ENCODE measurements at places on chromosomes 5 and 9. TPM values are rescaled to one million over a fixed set of nuclear protein-coding genes. Genes with fewer than 3 reads are reported as not detected.
A peak's percentile ranks its signal among the peaks of the same experiment; 100 is the strongest.

DNA sequence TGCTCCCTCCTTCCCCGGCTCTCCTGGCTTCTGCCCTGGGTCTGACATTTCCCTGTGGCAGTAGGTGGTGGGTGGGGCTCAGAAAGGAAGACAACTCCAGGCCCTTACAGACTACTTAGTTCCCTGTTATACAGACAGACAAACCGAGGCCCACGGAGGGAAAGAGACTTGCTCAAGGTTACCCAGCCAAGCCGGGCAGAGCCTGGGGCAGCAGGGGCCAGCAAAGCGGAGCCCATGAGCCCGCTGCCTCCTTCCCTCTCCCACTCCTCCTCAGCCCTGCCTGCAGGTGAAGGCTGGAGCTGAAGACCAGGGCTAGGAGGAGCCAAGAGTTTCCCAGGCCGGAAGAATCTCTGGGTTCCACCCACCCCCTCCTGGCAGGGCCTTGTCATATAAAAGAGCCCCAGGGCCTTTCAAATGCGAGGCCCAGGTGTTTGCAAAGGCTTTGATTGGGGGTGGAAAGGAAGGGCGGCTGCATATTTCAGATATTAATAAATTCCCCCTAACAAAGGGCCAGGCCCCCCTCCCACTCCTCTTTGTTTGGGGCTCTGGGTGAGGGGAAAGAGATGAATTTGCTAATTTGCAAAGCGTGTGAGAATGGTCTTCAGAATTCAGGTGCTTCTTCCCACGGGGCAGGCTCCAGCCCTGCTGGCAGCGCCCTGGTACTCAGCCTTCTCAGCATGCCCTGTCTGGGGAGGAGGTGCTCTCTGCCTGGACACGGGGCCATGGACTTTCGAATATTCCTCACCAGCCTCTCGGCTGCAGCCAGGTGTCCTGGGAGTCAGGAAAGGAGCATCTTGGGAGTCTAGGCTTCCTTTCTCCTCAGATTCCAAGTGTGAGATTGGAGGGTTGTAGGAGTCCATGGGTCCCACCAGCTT is 21.5 kb downstream of the SLC6A7 start:
- H3K4me3 ChIP-seq: no peak overlapping the region
- DNase-seq: no peak
- H3K27me3 ChIP-seq: peaks cover 9% of the 10 kb centered on the region
- peaks cover 19% of the 10 kb centered on the region for H3K4me1 ChIP-seq
- H3K27ac ChIP-seq: no peak overlapping the region
- H3K36me3 ChIP-seq: no peaks in the 10 kb centered on the region

- peaks cover 7% of the 10 kb centered on the region for H3K27me3 ChIP-seq
- peak overlapping the region; percentile 42 for H3K27ac ChIP-seq
- peaks cover 35% of the 10 kb centered on the region for H3K4me1 ChIP-seq
Measured at GRCh38 chr5:172111852-172112225, 76.2 kb downstream of the STK10 start.

DNA sequence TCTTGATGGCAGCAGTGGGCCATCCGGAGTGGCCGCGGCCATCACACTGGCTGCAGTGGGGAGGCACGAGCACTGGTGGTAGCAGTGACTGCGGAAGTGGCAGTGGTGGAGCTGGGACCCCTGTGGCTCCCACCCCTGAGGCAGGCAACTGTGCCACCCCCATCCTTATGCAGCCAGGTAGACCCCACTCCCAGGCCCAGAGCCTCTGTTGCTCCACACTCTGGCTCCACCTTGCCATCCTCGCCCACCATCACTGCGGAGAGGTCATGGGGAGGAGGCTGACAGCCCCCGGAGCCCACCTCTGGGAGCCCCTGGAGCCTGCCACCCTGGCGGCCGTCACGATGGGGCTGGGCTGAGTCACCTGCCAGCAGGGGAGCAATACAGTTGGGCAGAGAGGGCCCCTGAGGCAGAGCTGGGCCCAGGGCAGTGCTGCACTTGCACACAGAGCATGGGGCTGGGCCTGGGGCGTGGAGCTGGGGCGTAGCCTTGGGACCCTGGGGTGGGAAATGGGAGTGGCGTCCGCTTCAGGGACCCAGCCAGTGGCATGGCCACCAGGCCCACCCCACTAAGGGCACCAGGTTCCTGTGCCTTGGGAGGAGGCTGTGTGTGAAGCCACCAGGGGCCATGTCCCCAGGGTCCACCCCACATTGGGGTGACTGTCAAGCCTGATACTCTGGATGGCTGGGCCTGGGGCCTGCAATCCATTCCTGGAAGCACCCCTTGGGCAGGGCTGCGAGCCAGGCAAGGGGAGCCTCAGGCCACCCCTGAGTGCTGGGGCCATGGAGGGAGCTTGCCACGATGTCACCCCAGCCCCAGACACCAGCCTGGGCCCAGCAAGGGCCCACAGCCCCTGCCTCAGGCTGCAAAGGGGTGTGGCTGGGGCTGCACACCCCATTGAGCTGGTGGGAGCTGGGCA is 7.7 kb downstream of the AMBP start:
- H3K36me3 ChIP-seq: no peaks in the 10 kb centered on the region
- H3K27ac ChIP-seq: no peak overlapping the region
- H3K4me3 ChIP-seq: no peak overlapping the region
- peaks cover 4% of the 10 kb centered on the region for H3K27me3 ChIP-seq
- no peaks in the 10 kb centered on the region for H3K4me1 ChIP-seq
- DNase-seq: no peak

OR1J2 gene
- not detected for total RNA-seq

DNA sequence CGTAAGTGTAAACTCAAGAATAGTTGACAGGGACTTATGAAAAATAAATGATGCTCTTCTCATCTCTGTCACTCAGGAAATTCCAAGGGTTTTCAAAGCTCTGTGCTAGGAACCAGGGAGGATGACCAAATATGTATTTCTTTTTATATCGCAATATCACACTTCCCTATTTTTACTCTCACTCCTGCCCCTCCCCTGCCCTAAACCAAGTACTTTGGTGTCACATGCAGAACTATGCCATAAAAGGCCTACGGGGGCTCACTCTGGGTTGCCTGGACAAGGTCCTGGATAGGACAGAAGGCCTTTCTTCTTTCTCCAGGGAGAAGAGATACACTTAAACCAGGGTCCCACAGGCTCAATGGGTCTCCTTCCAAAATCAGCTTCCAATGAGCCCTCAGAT is 8.3 kb upstream of the RETREG1 start:
- peaks cover 5% of the 10 kb centered on the region for H3K27me3 ChIP-seq
- DNase-seq: no peak
- H3K4me1 ChIP-seq: peaks cover 2% of the 10 kb centered on the region
- no peak overlapping the region for H3K4me3 ChIP-seq

DNA sequence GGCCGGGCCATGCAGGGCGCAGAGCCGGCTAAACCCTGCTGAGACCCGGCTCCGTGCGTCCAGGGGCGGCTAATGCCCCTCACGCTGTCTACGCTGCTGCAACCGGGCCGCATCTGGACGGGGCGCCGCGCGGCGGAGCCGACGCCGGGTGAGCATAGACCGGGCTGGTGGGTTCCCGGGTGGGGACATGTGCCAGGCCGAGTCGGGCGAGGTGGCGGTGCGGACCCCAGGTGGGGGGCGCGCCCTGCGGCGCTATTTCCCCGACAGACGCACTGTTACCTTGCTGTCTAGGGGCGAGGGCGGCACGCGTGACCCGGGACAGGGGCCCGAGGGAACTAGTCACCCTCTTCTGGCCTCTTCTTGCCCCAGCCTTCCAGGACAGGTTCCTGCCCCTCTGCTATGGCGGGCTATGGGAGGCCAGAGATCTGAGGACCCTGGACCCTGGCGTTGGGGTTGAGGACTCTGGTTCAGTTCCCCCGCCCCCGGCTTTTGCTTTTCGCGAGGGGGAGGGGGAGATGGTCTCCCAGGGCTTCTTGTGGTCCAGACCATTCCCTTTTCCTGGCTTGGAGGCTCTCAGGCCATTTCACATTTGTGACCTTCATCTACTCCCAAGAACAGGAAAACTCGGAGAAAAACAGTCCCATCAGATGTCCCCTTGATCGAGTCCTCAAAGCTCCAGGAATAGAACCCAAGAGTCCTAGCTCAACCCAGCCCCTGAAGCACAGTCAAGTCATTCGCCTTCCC is 536 bp downstream of the SLC27A4 start:
- peak overlapping the region; percentile 95 for H3K4me3 ChIP-seq
- DNase-seq: peak; percentile 37
- H3K4me1 ChIP-seq: peaks cover 4% of the 10 kb centered on the region
- H3K36me3 ChIP-seq: peaks cover 4% of the 10 kb centered on the region
- H3K27me3 ChIP-seq: peaks cover 6% of the 10 kb centered on the region

ACTBL2 gene
- total RNA-seq: not detected

DNA sequence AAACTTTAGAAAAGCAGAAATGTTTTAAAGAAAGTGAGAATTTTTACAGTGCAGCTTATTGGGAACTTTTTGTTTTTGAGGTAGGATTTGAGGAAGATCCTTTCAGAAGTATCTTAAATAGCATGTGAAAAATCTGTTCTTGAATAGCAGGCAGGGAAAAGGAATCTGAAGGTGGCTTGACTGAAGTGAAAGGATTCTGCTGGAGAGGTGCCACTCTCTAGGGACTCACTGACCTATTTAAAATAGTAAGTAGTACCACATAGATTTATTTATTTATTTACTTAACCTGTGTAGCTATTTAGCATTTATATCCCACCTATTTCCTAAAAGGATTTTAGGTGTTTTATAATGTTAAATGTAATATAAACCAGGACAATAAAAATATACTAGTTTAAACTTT is 69.1 kb downstream of the NIPBL start:
- no peak overlapping the region for H3K4me3 ChIP-seq
- no peak for DNase-seq
- no peaks in the 10 kb centered on the region for H3K36me3 ChIP-seq
- peaks cover 3% of the 10 kb centered on the region for H3K4me1 ChIP-seq

- no peak overlapping the region for H3K27ac ChIP-seq
- H3K36me3 ChIP-seq: peaks cover 10% of the 10 kb centered on the region
- H3K4me1 ChIP-seq: no peaks in the 10 kb centered on the region
Measured at GRCh38 chr9:20592673-20593072, 29.6 kb downstream of the MLLT3 start.

GRCh38 chr5:10434392-10434791 is 7.3 kb upstream of the ROPN1L start:
- peaks cover 6% of the 10 kb centered on the region for H3K4me1 ChIP-seq
- H3K27ac ChIP-seq: no peak overlapping the region
- peaks cover 30% of the 10 kb centered on the region for H3K36me3 ChIP-seq

- DNase-seq: no peak
- no peaks in the 10 kb centered on the region for H3K36me3 ChIP-seq
- peaks cover 6% of the 10 kb centered on the region for H3K4me1 ChIP-seq
- no peak overlapping the region for H3K27ac ChIP-seq
- H3K27me3 ChIP-seq: peaks cover 2% of the 10 kb centered on the region
- H3K4me3 ChIP-seq: no peak overlapping the region
Measured at GRCh38 chr5:135966790-135967189, 12.0 kb upstream of the LECT2 start.

DNA sequence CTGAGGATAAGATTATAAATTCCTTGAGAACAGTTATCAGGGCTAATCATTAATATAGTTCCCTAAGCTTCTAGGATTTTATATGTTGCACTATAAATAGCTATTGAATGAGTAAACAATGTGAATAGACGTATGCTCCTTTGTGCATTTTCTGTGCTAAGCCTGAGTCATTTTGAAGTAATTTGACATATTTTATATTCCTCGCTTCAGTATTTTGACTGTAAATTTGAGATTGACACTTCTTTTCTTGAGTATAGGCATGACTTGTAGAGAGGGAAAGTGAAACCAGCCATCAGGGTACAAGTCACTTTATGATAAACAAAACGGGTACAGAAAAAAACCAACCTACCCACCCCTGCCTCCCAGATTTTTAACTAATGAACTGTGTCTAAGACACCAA is 367.7 kb upstream of the PRR16 start:
- peaks cover 2% of the 10 kb centered on the region for H3K27me3 ChIP-seq
- no peak for DNase-seq
- no peak overlapping the region for H3K4me3 ChIP-seq

- H3K4me3 ChIP-seq: no peak overlapping the region
- peaks cover 19% of the 10 kb centered on the region for H3K4me1 ChIP-seq
- peaks cover 16% of the 10 kb centered on the region for H3K27me3 ChIP-seq
- no peaks in the 10 kb centered on the region for H3K36me3 ChIP-seq
- H3K27ac ChIP-seq: peak overlapping the region; percentile 72
Measured at GRCh38 chr9:127707766-127708165, 978 bp downstream of the CFAP157 start.

PDLIM7 gene
- total RNA-seq: 238 TPM

- no peaks in the 10 kb centered on the region for H3K36me3 ChIP-seq
- no peaks in the 10 kb centered on the region for H3K4me1 ChIP-seq
- no peak overlapping the region for H3K4me3 ChIP-seq
- H3K27me3 ChIP-seq: peaks cover 3% of the 10 kb centered on the region
- no peak for DNase-seq
Measured at GRCh38 chr9:28014212-28014611, 440.9 kb upstream of the C9orf72 start.

HMGXB3 gene
- total RNA-seq: 55.7 TPM

DNA sequence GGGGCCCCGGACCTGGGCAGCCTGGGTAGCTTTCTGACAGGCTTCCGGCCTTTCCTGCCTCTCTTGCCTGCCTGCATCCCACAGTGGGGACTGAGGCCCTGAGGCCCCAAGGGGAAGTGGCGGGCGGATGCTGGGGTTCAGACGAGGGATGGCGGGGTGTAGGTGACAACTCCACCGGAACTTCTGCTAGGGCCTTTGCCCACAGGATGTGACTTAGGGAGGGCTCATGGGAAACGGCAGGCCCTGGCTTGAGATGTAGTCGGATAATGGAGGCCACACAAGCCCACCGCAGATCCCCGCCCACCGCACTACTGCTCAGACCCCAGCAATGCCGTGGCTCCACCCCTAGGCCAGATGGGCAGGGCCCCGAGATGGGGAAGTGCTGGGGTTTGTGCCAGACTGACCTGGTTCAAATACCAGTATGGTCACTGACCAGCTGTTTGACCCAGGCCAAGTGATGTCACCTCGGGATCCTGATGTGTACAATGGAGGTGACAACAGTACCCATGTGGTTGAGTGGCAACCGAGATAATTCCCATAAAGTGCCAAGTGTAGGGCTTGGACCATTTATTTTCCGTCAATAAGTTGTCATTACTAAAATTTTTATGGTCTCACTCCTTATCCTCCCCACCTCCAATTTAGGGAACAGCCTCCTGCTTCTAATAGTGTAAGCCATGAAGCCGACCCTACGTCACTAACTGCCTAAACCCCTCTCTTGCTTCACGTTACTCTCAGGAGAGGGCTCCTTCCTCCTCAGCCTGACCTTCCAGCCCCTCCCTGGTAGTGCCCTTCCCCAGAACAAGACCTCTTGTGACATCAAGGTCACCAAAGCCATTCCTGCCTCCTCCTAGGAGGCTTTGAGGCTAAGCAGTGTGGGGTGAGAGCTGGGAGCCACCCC is 2.5 kb upstream of the CDK9 start:
- no peak overlapping the region for H3K4me3 ChIP-seq
- no peak for DNase-seq
- peaks cover 18% of the 10 kb centered on the region for H3K4me1 ChIP-seq
- peaks cover 7% of the 10 kb centered on the region for H3K27me3 ChIP-seq
- H3K36me3 ChIP-seq: peaks cover 15% of the 10 kb centered on the region

GRCh38 chr5:123227216-123227615 is 138.2 kb downstream of the PRDM6 start:
- no peaks in the 10 kb centered on the region for H3K4me1 ChIP-seq
- H3K4me3 ChIP-seq: no peak overlapping the region
- H3K27ac ChIP-seq: no peak overlapping the region
- no peaks in the 10 kb centered on the region for H3K36me3 ChIP-seq
- H3K27me3 ChIP-seq: peaks cover 2% of the 10 kb centered on the region

- peaks cover 10% of the 10 kb centered on the region for H3K4me1 ChIP-seq
- DNase-seq: peak; percentile 28
- H3K27me3 ChIP-seq: peaks cover 5% of the 10 kb centered on the region
- peak overlapping the region; percentile 22 for H3K4me3 ChIP-seq
Measured at GRCh38 chr9:37471942-37472684, 6.9 kb upstream of the ZBTB5 start.

Measured in endothelial cell (in vitro differentiated cells).